ENCODE measurements at places on chromosomes 7 and 10. TPM values are rescaled to one million over a fixed set of nuclear protein-coding genes. Genes with fewer than 3 reads are reported as not detected.

PTF1A gene
- total RNA-seq, result not detected

FAM25G gene
- total RNA-seq, result 5.3 TPM

ZNF365 gene
- 0.42 TPM for total RNA-seq

CTAGE15 gene
- 1.6 TPM for total RNA-seq

NXPH1 gene
- total RNA-seq, result not detected

MNX1 gene
- total RNA-seq, result not detected

PRSS2 gene
- not detected for total RNA-seq

PRLHR gene
- total RNA-seq, result not detected

PNLIPRP2 gene
- not detected for total RNA-seq

Measured in airway epithelial cell (primary cell).